ENCODE measurements at places on chromosomes 5 and 9.
A peak's percentile ranks its signal among the peaks of the same experiment; 100 is the strongest.

GRCh38 chr9:134872482-134873231 is 8.0 kb upstream of the FCN2 start:
- DNase-seq = no peak

DNA sequence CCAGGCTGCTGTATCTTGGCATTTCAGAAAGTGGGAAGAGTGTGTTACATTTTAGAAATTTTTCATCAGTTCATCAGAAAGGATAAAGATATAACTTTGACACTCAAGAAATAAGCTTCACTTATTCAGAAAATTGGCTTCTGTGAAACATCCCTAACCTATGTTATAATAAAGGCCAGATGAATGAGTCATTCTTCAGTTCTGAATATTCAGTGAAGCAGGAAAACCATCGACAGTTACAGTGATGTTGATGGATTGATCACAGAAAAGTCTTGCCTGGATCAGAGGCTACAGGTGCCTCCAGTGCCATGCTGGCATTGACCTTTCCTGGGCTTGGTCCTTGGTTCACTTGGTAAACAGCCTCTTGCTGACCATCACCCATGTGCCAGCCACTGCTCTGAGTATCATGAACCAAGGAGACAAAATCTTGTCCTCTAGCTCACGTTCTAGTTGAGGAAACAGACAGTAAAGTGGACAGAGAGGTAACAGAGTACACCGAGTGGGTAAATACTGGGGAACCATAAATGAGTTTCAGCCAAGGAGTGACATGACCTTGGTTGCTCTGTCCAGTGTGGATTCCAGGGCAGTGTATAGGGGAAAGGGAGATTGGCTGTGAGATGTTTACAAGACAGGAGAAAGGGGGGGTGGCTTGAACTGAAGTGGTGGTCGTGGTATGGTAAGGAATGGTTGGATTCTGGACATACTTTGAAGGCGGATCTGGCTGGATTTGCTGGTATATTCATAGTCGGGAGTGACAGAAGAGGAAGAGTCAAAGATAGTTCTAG is 98.6 kb downstream of the AMBP start:
- DNase-seq = no peak

- DNase-seq = no peak
Observed at GRCh38 chr5:157387683-157388093, 72.3 kb upstream of the NIPAL4 start.

DNA sequence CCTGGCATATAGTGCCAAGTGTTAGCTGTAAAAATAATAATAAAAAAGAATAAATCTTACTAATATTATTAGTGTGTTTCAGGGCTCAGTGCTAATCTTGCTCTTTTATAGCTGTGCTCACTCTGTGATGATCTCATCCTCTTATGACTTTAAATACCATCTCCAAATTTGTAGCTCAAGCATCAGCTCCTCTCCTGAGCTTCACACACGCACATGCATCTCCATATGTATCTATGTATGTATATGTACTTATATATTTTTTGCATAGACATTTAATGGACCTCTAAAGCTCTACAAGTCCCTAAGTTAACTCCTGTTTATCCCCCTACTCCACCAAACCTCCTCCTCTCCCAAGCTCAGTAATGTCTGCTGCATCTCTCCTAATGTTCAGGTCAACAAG is 170.8 kb upstream of the NR3C1 start:
- DNase-seq = no peak

GRCh38 chr5:67806654-67807438 is 408.7 kb upstream of the PIK3R1 start:
- no peak for DNase-seq

DNA sequence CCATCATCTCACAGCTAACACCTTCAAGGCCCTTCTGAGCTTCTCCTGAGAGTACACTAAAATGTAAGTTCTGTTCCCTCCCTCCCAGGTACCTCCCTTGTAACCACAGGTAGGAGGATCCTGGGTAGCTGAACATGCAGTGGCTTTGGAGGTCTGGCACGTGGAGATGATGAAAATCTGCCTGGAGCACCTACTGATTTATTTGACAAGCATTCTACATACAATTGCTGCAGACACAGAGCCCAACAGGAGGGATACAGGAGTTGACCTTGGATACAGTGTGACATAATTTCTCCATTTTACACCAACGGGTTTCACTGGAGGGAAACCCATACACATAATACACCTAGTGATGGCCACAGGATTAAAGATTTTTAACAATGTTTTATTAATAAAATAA is 478.7 kb downstream of the SEMA5A start:
- DNase-seq = no peak

- no peak for DNase-seq
Observed at GRCh38 chr5:33319151-33319550, 121.6 kb upstream of the TARS1 start.

DNA sequence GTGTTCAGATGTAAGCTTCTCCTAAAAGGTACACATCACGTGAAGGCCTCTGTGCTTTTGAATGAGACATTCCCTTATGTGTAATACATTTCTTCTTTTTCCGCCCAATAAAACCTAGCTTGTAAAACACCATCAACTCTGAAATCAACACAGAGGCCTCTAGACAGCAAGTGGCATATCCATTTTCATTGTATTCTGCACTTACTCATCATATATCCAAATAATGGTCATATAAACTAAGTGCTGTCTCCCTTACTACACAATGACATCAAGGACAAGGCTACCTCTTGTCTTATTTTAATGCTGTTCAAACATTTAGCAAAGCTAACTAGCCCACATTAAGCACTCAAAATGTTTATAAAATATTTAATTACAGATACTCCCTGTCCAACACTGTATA is 108.5 kb downstream of the ELAVL2 start:
- DNase-seq = peak; percentile 1

GRCh38 chr9:95065224-95065623 is 252.3 kb downstream of the FANCC start:
- no peak for DNase-seq

GRCh38 chr5:177040814-177041420 is 18.4 kb downstream of the ZNF346 start:
- DNase-seq = no peak

DNA sequence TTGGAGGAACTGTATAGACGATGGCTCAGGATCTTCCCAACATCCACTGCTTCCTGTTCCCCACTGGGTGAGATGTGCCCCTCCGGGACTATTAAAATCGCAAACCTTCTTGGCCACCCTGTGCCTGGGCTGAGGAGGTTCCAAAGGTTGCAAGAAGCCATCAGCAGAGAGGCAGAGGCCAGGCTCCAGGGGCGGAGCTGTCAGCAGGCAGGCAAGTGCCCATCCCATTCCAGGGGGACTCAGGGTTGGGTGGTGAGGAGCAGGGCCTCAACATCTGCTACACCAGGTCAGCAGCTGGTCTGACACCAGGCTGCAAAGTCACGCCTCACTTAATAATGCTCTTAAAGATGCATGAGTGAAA is 2.2 kb downstream of the BTNL3 start:
- no peak for DNase-seq

GRCh38 chr9:114210136-114210535 is 54.8 kb downstream of the COL27A1 start:
- DNase-seq = no peak

DNA sequence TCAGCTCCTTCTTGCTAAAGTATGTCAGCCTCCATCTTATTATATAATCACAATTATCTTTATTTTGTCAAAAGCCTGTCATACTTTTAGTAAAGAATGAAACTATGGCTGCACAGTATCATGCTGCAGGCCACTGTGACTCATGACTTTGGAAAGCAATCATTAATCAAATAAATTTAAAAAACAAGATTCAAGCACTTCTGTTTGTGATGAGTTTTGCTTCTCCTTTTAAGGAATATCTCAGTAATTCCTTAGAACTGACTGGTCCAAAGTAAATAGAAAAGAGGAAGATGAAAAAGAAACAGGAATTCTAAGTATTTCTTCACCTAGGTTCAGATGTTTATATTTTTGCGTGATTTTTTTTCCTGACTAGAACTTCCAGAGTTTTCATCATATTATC is 83.1 kb downstream of the EDIL3 start:
- DNase-seq = no peak

DNA sequence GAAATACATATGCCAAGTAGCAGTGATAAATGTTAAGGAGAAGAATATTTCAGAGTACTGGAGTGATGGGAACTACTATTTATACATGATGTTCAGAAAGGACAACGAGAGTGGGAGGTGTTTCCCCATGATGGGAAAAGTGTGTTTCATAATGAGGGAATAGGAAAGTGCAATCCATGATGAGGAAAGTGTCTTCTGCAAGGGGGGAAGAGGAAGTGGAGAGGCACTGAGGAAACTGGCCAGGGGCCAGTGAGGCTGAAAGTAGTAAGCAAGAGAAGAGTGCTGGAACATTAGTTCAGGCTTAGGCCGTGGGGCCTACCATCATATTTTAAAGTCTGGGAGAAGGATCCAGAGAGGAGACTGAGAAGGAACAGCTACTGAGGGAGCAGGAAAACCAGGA is 327.2 kb downstream of the SLF1 start:
- no peak for DNase-seq

- DNase-seq = no peak
Observed at GRCh38 chr9:18365651-18366050, 108.3 kb upstream of the ADAMTSL1 start.

DNA sequence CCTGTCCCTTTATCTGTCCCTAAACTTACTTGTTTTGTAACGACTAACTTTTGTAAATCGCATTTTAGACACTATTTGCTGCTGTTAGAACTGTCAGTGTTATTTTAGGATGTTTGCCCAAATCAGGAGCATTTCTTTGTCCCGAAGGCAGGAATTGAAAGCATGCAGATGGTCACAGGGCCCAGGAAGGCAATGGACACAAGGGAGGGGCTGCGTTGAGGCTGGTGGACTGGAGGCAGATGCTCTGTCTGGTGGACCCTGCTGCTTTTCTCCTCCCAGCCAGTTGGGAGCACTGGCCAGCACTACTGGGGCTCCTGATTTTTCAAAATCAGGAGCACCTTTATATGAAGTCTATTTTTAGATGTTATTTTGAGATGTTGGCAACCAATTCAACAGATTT is 31.7 kb downstream of the DOCK2 start:
- DNase-seq = no peak

- no peak for DNase-seq
Observed at GRCh38 chr5:68071282-68071632, 144.3 kb upstream of the PIK3R1 start.

DNA sequence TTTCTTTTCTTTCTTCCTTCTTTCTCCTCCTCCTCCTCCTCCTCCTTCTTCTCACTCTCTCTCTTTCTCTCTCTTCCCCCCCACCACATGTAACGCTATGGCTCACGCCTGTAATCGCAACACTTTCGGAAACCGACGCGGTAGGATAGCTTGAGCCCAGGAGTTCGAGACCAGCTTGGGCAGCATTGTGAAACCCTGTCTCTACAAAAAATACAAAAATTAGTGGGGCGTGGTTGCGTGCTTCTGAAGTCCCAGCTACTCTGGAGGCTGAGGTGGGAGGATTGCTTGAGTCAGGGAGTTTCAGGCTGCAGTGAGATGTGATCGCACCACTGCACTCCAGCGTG is 736 bp upstream of the GLDC start:
- no peak for DNase-seq

DNA sequence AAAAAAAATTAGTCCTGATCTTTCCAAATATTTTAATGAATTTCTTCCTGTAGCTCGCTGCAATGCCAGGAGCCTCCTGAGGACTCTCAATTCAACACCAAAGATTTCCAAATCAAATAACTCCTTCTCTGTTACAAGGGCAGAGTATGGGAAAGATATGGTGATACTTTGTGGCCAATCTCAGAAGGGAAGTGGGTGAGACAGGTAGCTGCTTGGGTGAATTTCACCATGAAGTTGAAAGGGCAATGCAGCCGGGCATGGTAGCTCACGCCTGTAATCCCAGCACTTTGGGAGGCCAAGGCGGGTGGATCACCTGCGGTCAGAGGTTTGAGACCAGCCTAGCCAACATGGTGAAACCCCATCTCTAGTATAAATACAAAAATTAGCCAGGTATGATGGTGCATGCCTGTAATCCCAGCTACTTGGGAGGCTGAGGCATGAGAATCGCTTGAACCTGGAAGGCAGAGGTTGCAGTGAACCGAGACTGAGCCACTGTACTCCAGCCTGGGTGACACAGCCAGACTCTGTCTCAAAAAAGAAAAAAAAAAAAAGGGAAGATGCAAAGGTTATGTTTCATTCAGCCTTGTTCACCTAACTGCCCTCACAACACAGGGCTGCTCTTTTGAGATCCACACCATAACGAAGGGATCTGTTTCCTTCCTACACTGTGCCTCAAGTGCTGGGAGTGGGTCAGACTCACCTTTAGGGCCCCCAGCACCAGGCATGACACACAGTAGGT is 58.6 kb downstream of the PTPN3 start:
- no peak for DNase-seq

DNA sequence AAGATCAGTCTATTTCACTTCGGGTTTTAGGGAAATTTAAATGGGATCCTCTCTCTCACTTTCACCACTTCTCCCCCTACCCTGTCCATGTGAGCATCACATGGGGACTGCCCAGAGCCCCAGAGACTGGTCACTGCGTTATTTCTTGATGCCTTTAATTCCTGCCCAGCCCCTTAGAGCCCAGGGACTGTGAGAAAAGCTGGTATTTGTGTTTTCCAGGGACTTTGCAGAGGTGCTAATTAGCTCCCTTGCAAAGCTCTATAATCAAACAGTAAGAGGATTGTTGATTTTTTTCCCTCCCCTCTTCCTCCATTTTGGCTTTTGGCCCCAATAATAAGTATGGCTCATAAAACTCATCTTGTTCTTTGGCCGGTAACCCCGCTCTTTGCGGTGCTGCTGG is 35.6 kb downstream of the NTRK2 start:
- no peak for DNase-seq

DNA sequence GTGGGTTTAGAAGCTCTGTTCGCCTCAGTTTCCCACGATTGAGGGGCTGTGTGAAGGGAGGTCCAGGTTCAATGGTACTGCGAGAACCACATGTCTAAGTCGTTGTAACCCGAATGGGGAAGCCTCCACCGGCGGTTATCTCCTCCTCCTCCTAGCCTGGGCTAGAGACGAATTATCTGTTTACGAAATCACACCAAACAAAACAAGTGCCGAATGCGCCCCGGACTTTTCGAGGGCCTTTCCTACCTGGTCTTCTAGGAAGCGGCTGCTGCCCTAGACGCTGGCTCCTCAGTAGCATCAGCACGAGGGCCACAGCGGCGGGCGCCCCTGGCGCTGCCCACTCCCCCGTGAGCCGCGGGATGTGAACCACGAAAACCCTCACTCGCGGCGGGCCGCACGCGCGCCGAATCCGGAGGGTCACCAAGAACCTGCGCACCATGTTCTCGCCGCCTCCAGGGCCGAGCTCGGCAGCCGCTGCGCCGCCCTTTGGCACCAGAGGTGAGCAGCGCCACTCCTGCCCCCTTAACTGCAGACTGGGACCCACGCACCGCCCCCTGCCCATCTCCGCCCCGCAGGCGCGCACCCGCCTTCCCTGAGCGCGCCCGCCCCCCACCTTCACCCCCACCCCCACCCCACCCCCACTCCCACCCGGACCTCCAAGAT is at the start of gene CDKN2A:
TSS of gene CDKN2A (minus strand) at position 500 of the 663 bp plus-strand sequence.
- DNase-seq = no peak

- DNase-seq = no peak
Observed at GRCh38 chr5:61309115-61309514, 22.9 kb upstream of the ZSWIM6 start.

GRCh38 chr5:889075-889710 is 3.4 kb downstream of the BRD9 start:
- DNase-seq = no peak

- no peak for DNase-seq
Observed at GRCh38 chr5:138762110-138762509, 8.9 kb downstream of the CTNNA1 start.

GRCh38 chr5:134127376-134127861 is 12.9 kb downstream of the TCF7 start:
- DNase-seq = no peak
